ENCODE measurements at places on chromosomes 1 and 21. TPM values are rescaled to one million over a fixed set of nuclear protein-coding genes. Genes with fewer than 3 reads are reported as not detected.
A peak's percentile ranks its signal among the peaks of the same experiment; 100 is the strongest.

- no peak for DNase-seq
Observed at GRCh38 chr1:71785000-71785399, 497.3 kb downstream of the NEGR1 start.

- DNase-seq, result no peak
Observed at GRCh38 chr1:221805121-221805520, 63.2 kb upstream of the DUSP10 start.

GRCh38 chr1:160907976-160908375, 23.0 kb upstream of the ITLN1 start:
- no peak for DNase-seq

DNA sequence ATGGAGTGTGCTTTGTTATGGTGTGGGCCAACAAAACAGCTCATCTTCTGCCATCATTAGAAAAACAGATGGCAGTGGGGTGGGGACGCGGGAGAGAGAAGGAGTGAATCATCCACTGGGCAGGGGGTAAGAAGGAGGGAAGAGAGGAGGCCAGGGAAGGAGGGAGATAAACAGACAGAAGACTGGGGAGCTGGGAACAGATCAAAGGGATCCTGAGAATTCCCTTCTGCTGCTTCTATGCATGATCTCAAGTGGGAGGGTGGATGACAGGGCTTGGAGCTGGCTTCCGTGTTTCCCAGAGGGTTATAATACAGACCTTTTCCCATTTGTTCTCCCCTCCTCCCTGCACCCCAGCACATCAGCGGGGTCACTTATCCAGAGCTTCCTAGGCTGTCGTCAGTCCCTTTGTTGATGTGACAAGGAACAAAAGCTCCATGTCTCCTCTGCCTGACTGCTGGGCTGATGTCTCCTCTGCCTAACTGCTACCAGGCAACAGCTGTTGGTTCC, 338.6 kb downstream of the PAPPA2 start:
- peak; percentile 43 for DNase-seq

The PGBD2 gene
- total RNA-seq, result 13.1 TPM

DNA sequence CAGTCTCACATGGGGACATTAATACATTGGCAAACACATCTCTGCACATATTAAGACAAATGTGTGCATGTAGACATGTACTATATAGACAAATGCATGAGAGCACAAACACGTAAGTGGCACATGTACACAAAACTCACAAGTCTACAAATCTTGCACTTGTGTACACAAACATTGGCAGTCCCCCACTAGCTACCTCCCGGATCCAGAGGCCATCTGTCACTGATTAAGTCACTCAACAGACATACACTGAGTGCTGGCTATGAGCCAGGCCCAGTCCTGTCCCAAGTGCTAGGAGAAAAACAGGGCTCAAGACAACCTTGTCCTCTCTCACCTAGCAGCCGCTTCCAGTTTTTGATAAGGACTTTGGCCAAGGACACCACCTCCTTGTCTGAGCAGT, 7.0 kb downstream of the TCEA3 start:
- no peak for DNase-seq

The LCE2A gene
- not detected for total RNA-seq

- DNase-seq, result no peak
Observed at GRCh38 chr1:241598249-241598648, 41.9 kb downstream of the CHML start.

The PPIAL4G gene
- 0.34 TPM for total RNA-seq

The TEKT2 gene
- total RNA-seq, result not detected

- no peak for DNase-seq
Observed at GRCh38 chr1:110488161-110488560, 30.8 kb downstream of the KCNA10 start.

The OSCP1 gene
- total RNA-seq, result 13.4 TPM

GRCh38 chr1:90851711-90852050, 134.6 kb upstream of the BARHL2 start:
- DNase-seq, result no peak

The SH2D1B gene
- 0.16 TPM for total RNA-seq

GRCh38 chr1:233304489-233305102, 9.1 kb upstream of the PCNX2 start:
- no peak for DNase-seq

DNA sequence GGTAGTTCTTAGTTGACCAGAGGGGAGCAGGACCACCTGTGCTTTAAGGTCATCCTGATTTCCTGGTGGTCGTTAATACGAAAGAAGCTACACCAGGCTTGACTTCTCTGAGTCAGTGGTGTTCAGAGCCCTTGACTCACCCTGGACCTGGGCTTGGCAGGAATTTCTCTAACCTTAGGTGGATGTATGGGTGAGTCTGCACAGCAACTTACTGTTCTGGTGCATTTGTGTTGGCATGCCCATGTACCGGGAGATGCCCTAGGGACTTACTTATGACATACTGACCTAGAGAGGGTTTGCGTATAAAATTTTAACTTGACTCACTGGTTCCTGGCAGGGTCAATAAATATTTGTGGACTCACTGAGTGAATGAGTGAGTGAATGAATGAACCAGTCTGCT, 304.6 kb downstream of the DISC1 start:
- no peak for DNase-seq

The PCBP3 gene
- 7.1 TPM for total RNA-seq

DNA sequence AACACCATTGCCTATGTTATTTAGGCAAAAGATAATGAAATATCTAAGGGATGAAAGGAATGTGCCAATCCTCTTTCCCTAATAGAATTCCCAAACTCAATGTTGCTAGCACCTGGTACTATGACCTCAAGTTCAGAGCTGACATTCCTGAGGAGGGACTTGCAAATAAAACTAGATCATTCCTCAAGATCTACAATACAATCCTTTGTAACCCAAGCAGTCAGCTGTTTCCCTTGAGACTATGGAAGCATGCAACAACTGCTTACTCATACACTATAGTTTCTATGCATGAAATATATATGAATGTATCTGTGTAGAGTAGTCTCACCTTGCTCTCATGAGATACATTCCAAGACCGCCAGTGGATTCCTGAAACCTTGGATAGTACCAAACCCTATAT, 65.0 kb downstream of the ABL2 start:
- no peak for DNase-seq

The CYP4X1 gene
- total RNA-seq, result 6.0 TPM

- DNase-seq, result no peak
Observed at GRCh38 chr1:83959824-83960498, 39.0 kb downstream of the TTLL7 start.

- no peak for DNase-seq
Observed at GRCh38 chr1:54402896-54403295, 3.3 kb downstream of the SSBP3 start.

The MYOG gene
- not detected for total RNA-seq

DNA sequence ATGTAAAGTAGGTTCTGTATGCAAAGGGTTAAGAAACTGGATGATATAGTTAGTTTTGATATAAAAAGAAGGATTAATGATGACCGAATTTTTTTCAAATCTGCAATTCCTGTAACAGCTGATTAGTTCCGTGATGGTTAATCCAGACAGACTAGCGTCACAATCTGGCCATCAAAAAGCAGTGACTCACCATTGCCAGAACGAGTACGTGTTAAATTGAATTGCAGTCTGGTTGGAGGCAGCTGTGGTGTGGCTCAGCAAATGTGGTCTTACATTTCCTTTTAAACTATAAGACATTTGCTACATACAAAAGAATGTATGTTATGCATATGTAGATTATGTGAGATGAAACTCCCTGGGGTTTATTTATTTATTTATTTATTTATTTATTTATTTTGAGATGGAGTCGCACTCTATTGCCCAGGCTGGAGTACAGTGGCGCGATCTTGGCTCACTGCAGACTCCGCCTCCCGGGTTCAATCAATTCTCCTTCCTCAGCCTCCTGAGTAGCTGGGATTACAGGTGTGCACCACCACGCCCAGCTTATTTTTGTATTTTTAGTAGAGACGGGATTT, 139.8 kb downstream of the RYR2 start:
- no peak for DNase-seq

The PSMA5 gene
- 78.1 TPM for total RNA-seq

GRCh38 chr1:230867903-230868735, at the start of gene C1orf198:
TSS of gene C1orf198 (minus strand) at chr1:230868521. CDS start at chr1:230868512, 9 bp downstream.
- DNase-seq, result peak; percentile 82

GRCh38 chr1:68213843-68214242, 18.5 kb downstream of the WLS start:
- peak; percentile 86 for DNase-seq

DNA sequence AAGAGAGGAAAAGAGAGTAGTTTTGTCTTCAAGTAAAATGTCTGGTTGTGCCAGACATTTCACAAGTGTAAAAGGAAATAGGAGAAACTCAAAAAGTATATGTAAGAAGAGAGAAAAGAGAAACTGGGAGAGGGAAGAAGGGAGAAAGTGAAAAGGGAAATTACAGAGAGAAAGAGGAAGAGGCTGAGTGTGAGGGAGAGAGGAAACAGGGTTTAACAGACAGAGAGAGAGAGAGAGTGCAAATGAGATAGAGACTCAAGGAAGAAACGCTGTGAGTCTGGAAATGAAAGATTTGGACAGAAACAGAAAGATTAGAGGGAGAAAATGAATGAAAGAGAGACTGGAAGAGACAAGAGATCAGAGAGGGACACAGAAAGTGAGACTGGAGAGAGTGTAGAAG, 806.2 kb downstream of the PLA2G4A start:
- no peak for DNase-seq

- peak; percentile 41 for DNase-seq
Observed at GRCh38 chr1:8397511-8397910, 79.6 kb downstream of the SLC45A1 start.

DNA sequence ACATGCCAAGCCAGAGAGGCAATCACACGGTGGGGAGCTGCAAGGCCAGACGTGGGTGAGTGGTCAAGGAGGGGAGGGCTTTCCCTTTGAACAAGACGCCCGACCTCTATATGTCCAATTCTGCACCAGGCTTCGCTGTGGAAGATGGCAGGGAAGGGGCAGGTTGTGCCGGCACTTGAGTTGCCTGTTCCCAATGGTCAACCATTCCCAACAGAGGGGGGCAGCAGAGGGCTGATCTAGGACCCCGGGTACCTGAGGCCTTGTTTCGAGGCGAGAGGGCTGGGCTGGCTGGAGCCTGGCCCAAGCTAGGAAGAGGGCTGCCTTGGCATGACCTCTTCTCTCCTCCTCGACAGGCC, 64.9 kb downstream of the TMEM53 start:
- DNase-seq, result peak; percentile 66

The MAGI3 gene
- 18.6 TPM for total RNA-seq

- DNase-seq, result no peak
Observed at GRCh38 chr1:72896256-72896655, 613.9 kb upstream of the NEGR1 start.

GRCh38 chr1:7644961-7645750, 125.9 kb upstream of the VAMP3 start:
- peak; percentile 73 for DNase-seq

The CFAP74 gene
- 0.83 TPM for total RNA-seq

The NCF2 gene
- total RNA-seq, result 3.8 TPM

DNA sequence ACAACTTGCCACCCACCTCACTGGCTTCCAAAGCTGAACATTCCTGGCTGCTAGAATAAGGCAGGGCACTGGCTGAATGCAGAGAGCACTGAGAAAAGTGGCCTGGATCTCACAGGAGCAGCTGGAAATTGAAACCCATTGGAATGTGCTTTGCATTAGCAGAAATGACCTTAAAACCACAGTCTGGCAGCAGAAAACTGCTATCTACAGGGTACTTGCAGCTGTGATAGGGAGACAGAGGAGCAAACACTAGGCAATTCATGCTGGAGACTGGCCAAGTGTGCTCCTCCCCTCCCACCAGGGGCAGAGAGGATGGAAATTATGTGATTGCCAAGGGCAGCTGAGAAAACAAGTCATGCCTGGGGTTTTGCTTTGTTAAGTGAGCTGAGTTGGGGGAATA, 47.2 kb downstream of the HSD3B1 start:
- DNase-seq, result no peak

GRCh38 chr1:220391491-220391890, 119.2 kb upstream of the RAB3GAP2 start:
- no peak for DNase-seq

The CNR2 gene
- total RNA-seq, result not detected

DNA sequence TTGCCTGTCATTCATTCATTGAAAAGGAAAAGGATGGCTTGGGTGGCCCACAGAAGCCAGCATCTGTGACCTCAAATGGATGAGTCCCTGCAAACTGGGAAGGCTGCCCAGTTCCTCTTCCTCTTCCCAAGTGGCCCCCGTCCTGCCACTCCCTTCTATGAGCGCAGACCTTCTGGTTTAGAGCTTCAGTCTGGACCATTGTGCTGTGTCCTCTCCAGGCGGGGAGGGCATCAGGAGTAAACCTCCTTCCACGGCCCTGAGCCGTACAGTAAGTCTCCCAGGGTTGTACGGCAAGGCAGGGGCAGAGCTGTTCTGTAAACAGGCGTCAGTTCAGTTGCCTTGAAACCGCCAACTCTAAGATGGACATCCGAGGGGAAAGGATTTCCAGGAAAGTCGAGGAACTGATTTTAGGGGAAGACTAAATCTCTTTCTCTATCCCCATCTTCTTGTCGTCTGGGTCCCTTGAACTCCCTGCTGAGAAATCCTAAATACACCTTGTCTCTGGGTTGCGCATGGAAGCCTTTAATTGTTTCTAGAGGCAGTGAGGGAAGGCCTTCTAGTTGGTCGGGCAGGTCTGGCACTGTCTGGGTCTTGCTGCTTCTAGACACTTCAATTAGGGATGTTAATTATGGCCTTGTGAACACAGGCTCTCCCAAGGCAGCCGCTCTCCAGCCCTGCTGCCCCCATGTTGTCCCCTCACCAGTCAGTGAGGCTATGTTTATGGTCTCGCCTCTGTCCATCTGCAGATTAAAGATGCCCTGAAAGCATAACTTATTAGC, 22.1 kb downstream of the SOX13 start:
- no peak for DNase-seq

DNA sequence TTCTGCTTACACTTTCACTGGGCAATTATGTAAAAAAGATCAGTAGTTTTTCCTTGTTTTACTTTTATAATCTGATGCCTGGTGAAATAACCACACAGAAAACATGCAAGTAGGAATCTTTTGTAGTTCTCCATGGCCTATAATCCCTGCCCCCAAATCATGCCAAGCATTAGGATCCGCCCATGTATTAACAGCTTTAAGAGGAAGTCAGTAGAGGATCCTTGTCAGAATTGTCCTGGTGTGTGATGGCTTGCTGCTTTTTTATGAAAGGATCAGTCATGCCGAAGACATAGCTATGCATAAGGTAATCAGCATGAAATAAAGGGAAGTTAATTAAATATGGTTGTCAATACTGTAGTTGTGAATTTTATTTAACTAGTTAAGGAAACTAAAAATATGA, 20.0 kb downstream of the ADGRL2 start:
- no peak for DNase-seq

DNA sequence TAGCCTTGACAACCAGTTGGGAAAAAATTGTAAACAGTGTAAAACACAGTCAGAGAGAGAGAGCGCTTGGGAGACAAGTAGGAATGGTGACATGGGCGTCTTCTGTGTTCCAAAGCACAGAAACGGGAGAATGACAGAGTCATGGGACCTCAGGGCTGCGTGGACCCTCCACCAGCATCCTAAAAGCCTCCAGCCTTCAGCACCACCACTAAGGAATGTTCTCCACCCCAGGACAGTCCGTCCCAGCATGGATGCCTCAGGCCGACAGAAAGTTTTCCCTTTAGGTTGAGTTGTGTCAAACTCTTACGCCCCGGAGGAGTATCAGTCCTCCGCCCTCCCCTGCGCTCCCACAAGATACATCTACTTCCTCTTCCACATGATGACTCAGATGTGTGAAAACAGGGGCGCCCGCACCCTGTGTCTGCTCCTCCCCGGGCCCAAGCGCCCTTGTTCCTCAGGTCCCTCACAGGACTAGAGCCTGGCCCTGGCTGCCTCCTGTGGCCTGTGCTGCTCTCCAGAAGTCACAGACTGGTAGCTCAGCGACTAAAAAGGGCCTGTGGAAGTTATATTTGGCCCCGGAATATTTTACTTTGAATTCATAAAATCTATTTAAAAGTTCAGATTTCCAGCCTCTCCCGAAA, 63.9 kb upstream of the EFHD2 start:
- peak; percentile 69 for DNase-seq

- no peak for DNase-seq
Observed at GRCh38 chr1:167196166-167196565, 24.5 kb upstream of the POU2F1 start.

Measured in ureter (tissue), 1 donor.